GM10248 (cell line): ENCODE measurements at places on chromosomes 2 and 18.

DNA sequence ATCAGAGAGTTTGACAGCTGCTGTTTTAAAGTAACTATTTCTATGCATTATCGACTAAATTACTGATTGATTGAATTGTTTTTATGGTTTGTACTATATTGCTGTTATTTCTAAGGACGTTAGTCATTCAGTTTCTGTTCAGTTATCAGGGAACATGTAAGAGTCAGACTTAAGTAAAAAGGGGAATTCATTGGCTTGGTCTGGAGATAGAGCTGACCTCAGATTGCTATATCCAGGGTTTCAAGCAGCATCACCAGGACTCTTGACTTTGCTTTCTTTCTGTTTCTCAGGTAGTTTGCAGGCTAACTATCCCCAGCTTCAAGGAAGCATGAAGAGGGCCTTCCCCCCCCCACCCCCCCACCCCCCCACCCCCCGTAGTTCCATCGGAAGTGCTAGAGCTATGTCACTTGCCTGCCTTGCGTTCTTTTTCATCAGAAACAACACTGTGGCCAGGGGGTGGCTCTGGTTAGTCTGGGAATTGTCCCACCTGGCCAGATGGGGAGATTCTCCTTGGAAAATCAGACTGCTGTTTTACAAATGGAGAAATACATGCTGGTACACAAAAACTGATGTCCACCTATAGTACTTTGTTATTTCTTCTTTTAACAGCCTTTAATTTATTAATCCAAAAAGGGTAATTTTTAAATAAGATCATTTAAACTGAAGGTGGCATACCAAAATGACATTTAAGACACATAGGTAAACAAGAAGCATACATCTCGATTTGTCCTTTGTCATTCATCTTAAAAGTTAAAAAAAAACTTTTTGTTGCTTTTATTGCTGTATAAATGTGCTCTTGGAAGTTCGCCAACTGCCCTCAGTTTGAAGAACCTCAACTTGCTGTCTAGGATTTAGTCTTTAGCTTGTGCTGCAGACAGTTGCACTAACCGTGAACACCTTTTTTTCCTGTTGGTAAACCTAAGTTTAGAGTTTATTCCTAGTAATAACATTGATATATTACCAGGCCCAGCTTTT lies 9.4 kb downstream of the SMAD4 start:
- peak; percentile 28 for DNase-seq

GRCh38 chr2:29844713-29845326 lies 76.6 kb downstream of the ALK start:
- DNase-seq = no peak

GRCh38 chr2:71934595-71935261 lies 212.9 kb downstream of the CYP26B1 start:
- DNase-seq = peak; percentile 6

DNA sequence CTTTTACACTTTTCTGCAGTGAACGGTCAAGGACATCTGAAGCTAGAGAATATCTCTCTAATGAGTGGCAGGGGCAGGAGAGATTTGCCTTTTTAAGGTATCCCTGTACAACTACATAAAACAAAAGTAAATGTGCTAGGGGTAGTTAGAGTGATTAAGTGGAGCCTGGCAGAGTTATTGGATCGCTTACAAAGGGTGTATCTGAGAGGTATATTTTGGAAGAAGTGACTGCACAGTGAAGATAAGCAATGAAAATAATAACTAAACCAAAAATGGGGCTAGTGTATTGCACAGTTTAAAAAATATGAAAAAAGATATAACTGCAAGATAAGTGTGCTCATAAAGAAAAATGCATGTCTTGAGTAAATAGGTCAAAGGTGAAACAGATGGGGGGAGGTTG lies 193.5 kb upstream of the EPC2 start:
- DNase-seq = no peak

GRCh38 chr2:223092667-223093066 lies 40.7 kb downstream of the KCNE4 start:
- DNase-seq = no peak

DNA sequence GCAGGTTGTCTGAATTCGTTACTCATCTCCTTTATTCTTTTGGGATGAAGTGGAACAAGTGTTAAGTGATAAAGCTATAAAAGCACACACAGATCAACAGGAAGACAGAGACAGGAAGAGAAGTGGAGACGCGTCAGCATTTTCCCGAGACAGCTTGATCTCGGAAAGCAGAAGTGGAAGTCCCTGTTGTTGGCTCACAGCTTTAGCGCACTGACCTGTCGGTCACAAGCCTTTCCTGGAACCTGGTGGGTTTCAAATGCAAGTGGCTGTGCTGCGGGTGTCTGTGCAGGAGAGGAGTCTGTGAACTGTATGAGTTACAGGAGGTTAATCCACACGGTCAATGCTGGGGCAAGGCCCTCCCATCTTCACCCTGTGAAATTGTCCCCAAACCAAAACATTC lies 116.6 kb upstream of the PELI1 start:
- peak; percentile 57 for DNase-seq

GRCh38 chr2:212194396-212194795 lies 344.2 kb downstream of the ERBB4 start:
- no peak for DNase-seq

DNA sequence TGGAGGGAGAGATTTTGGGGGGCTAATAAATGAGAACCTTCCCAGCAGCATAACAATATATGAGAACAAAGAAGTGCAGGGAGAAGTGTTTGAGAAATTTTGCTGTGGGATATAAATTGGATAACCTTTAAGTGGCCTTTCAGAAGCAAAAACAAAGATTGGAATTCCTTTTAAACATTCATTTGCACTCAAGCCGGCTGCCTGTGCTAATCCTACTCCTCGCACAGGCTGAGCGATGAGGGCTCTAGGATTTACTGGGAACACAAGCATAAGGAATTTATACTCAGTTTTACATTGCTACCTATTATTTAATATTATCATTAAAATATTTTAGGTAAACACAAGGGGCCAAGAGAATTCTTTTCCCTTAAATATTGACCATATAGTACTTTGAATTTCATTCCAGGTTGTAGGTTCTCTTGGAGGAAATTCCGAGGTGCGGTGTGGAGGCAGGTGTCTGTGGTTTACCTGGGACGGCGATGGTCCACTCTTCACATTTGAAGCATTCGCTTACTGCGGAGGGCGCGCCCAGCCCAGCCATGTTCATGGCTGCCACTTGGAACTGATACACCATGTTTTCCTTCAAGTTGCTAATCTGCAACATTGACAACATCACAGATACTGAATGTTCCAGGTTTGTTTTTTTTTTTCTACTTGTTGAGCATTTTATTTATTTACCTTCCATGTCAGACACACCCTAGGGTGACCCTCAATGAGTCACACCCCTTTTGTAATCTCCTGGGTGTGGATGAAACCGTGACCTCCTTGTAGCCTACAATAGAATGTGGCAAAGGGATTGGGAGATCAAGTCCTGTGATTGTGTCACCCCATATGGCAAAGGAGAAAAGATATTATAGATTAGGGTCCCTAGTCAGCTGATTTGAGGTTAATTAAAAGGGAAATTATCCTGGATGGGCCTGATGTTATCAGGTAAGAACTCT lies 100.1 kb downstream of the MYOM1 start:
- no peak for DNase-seq

- no peak for DNase-seq
These were observed 13.8 kb upstream of the FZD7 start for GRCh38 chr2:202019689-202020450.

DNA sequence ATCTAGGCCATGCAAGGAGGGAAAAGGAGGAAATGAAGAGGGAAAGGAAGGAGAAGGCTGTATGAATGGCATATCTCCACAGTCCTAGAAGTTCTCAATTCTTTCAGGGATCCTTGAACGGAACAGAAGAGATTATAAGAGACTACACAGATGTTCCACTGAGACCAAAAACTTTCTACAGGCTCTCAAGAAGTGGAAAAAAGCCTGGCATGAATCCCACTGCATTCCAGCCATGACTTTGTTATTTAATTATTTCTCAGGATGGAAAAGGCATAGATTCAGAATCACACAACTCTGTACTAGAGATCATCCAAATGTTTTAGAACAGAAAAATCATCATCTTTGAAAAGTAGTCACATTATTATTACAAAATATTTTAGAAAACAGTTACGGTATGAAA lies 131.7 kb upstream of the CDH20 start:
- no peak for DNase-seq

DNA sequence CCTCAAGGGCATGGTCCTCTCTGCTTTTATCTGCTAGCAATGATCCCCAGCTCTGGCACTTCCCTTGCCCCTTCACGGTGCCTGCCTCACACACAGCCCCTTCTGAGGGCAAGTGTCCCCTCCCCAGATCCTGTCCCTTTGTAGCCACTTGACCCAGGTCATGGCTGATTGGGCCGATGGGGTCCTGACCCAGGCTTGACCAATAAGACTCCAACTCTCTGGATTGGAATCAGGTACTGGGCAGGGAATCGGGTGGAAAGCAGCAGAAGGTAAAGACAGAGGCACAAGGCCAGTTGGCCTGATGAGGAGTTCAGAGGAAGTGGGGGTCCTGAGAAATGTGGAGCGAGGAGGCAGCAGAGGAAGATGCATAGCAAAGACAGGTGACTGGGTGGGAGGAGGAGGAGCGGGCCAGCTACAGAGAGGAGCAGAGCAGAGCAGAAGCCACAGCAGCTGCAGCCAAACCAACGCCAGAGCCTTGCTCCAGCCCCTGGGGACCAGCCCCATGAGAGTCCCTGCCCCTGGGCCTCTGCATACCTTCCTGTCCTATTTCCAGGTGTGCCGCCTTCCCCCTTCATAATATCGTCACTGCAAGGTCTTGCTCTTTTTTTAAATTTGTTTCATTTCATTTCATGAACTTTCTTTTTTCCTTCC lies 39.1 kb downstream of the CAPN13 start:
- no peak for DNase-seq

DNA sequence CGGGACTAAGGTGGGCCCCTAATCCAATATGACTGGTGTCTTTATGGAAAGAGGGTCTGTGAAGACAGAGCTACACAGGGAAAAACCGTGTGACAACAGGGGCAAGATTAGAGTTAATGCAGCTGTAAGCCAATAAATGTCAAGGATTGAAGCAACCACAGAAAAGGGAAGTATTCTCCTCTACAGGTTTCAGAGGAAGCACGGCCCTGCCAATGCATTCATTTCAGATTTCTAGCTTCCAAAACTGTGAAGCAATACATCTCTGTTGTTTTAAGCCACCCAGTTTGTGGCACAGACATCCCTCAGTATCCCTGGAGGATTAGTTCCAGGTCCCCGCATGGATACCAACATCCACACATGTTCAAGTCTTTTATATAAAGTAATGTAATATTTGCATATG lies 48.8 kb downstream of the SPP2 start:
- DNase-seq = no peak

DNA sequence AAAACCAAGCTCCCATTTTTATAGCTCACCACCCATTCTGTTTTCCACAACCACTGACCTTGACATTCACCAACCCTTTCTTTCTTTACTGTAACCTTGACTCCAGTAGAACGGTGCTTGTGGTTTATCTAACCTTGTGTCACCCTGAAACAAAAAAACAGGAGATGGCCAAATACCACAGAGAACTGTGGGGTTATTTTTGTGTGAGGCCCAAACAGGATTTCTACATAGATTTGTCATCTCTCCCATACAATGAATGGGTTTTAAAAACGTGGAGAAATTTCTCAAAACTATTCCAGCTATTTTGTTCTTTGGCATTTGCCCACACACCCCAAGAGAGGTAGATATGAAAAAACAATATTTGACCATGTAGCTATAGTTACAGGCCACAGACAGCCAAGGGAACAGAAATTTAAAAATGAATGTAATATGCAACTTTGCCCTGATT lies 231.3 kb upstream of the TANK start:
- DNase-seq = no peak

DNA sequence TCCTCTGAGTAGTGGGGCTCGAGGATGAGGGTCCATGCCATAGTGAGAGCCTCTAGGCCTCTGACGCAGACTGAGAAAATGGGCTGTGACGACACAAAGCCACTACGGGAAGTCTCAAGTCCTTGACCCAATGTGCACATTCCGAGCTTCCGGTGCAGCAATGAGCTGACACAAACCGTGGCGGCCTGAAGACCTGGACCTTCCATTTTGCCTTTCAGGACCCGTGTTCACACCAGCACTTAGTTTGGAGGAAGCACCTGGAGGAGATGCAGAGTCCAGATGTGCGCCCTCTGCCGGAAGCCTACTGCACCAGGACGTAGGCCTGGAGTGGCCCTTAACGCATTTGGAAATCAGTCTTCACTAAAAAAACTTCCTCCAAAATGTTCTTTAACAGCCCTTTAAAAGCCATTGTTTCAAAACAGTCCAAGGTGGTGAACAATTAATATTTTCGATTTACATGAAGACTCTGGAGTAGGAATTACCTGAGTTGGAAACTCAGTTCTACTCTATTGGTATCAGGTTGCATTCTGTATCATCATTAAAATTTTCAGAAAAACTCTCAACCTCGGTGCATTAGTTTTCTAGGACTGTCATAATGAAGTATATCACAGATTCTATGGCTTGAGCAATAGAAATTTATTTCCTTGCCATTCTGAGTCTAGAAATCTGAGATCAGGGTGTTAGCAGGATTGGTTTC lies 33.9 kb downstream of the BMP10 start:
- peak; percentile 57 for DNase-seq

- no peak for DNase-seq
These were observed 124.5 kb downstream of the CNTNAP5 start for GRCh38 chr2:124149571-124149970.

- no peak for DNase-seq
These were observed 29.6 kb downstream of the GAD1 start for GRCh38 chr2:170846314-170846713.

DNA sequence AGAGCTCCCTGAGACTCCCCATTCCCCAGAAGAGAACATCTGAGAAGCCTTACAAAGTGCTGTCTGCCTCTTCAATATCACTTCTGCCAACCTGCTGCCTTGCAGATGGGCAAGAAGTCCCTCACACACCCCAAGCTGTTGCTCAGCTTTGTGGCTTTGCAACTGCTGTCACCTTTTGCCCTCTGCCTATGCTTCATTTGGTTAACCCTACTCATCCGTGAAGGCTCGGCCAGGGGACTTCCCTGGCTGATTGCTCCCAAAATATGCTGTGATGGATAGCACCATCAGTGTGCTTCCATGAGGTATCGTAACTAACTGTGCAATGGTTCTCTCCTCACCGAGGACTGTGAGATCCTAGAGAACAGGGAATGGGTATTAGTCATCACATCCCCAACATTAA lies 88.9 kb upstream of the CYP1B1 start:
- peak; percentile 34 for DNase-seq

GRCh38 chr2:200128296-200128695 lies 172.9 kb downstream of the MAIP1 start:
- no peak for DNase-seq

GRCh38 chr2:204692790-204693189 lies 147.5 kb downstream of the PARD3B start:
- DNase-seq = no peak

- no peak for DNase-seq
These were observed 564 bp downstream of the LPIN2 start for GRCh38 chr18:3012136-3013023.

- DNase-seq = no peak
These were observed 293.9 kb upstream of the SYT4 start for GRCh38 chr18:43571078-43571689.
